PC-3 (cell line): ENCODE measurements at places on chromosomes 6 and 20.

DNA sequence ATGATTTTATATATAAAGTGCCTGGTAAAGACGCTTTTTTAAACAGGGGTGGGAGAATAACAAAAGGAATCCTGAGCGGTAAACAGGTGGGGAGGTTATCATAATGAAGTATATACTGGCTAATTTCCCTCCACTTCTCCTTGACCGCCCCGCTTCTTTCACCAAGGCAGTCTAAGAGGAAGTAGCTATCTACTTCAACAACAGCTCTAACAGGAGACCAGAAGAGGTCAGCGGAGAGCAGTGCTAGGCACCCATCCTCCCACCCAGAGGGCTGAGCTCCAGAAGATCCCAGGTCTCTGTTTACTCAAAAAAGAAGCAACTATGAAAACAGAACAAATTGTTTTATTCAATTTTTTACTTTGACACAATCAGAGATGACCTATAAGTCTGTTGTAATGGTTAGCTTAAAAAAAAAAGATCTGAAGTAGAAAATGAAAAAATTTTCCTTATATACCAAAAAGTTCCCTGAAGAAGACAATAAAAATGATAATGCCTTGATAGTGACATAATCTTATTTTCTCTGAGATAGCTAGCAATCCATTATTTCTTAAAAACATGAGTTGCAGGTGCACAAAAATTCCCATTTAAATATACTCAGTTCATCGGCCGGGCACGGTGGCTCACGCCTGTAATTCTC lies 141.1 kb downstream of the PDSS2 start:
- peak; percentile 53 for DNase-seq

GRCh38 chr6:56146086-56146485 lies 101.3 kb downstream of the COL21A1 start:
- DNase-seq: no peak

GRCh38 chr6:111015389-111016124 lies 33.7 kb downstream of the RPF2 start:
- no peak for DNase-seq

- DNase-seq: no peak
These were observed 199.2 kb upstream of the SULF2 start for GRCh38 chr20:47984437-47984836.

- peak; percentile 94 for DNase-seq
These were observed 106.2 kb downstream of the JPH2 start for GRCh38 chr20:44080646-44081267.

- DNase-seq: no peak
These were observed 48.8 kb upstream of the KIF25 start for GRCh38 chr6:167948716-167949115.

DNA sequence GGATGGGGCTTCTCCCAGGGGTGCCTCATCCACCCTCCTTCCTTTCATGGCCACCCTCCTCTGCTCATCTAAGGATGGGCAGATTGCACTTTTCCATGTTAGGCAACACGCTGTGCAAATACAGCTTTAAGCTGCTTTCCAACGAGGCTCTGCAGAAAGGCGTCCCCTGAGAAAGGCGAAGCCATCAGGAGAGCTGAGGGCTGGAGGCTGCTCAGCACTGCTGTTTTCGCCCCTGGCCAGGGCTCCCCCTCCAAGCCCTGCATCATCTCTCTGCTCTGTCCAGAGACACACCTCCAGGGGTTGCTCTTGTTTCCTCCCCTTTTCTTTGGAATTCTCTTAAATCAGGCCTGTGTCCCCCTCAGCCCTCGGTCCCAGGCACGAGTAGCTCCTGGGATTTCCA lies 526.1 kb downstream of the CDH26 start:
- DNase-seq: no peak

DNA sequence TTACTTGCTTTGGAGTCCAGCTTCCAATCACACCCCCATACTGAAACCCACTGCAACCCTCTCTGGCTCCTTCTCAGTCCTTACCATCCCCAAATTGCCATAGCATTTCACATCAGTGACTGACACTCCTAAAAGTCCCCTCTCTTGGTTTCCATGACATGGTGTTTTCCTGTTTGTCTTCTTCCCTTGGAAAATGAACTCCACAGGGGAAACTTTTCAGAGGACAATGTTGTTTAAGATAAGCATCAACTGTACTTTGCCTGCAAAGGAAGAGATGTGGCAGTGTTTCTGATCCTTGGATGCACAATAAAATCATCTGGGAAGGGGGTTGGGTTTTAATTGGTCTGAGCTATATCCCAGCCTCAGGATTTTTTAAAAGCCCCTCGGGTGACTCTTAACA lies 214.9 kb downstream of the HACE1 start:
- no peak for DNase-seq

DNA sequence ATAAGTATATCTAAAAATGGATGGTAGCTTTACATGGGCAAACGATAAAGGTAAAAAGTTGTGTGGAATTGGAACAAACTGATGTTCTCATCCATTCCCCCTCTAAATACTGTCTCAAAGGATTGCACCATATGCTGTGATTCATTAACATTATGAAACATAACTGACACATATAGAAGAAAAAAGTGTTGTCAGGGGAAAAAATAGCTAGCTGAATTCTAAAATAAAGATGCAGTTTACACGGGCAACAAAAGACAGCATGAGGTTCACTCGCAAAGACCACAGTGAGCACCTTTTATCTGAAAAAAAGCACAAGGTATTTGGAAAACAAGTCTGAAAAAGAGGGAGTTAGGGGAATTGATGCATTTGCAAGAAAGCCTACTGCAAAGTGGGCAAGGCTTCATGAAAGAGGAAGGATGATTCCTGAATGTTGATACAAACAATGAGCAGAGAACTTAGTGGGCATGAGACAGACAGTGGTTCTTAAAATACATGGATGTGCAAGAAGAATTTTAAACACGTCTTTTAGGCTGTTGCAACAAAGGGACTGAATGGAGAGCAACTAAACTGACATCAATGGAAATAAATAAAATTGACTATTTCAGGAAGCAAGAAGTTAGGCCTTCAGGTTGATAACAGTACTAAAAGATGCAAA lies 280.9 kb downstream of the KIF16B start:
- peak; percentile 45 for DNase-seq

DNA sequence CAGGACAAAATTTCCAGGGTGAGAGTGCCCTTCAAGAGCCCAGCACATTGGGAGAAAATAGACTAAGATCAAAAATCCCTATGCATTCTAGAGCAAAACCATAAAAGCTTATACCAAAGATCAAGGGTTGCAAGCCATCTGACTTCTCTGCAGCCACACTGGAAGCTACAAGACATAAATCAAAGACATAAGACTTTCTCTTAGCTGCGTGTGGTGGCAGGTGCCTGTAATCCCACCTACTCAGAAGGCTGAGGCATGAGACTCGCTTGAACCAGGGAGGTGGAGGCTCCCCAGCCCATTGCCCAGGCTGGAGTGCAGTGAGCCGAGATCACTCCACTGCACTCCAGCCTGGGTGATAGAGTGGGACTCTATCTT lies 91.9 kb upstream of the NXT1 start:
- no peak for DNase-seq

GRCh38 chr6:142356201-142356883 lies 54.5 kb downstream of the ADGRG6 start:
- DNase-seq: no peak

- peak; percentile 24 for DNase-seq
These were observed 3.3 kb downstream of the SPEF1 start for GRCh38 chr20:3777716-3778629.

GRCh38 chr6:14035071-14035847 lies 82.3 kb upstream of the CD83 start:
- DNase-seq: peak; percentile 73
